ENCODE measurements at places on chromosomes 5 and 9. TPM values are rescaled to one million over a fixed set of nuclear protein-coding genes. Genes with fewer than 3 reads are reported as not detected.

DNA sequence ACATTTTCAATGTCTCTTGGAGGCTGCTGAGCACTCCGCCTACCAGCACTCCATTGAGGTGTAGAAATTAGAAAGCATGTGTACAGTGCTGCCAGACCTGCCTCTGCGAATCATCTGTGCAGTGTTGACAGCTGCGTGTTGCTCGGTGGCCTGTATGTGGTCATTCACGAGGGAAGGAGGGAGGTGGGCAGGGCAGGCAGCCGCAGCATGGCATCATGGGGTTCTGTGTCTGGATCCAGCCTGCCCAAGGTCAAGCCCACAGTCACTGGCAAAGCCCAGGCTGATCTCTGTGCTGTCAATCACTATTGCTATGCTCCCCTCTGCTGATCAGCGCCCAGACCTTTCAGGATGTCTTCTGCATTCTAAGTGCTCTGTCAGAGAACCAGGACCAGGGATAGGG lies 8.0 kb upstream of the PDZD2 start:
- DNase-seq = no peak

DNA sequence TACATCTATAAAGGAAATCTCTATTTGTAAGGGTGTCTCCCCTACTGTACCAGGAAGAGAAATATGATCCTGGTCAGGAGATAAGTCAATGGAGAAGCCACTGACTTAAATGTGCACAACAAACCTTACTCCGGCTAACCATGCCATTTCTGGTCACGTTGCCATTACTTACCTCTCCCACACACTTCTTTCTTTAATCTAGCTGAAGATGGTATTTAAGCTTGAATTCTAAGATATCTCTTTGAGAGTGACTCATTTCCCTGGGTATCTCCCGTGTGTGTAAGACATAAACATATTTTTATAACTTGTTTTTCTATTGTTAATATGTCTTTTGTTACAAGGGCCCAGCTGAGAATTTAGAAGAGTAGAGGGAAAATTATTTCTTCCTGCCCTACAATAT lies 296.6 kb downstream of the SEMA5A start:
- DNase-seq = peak; percentile 28

DNA sequence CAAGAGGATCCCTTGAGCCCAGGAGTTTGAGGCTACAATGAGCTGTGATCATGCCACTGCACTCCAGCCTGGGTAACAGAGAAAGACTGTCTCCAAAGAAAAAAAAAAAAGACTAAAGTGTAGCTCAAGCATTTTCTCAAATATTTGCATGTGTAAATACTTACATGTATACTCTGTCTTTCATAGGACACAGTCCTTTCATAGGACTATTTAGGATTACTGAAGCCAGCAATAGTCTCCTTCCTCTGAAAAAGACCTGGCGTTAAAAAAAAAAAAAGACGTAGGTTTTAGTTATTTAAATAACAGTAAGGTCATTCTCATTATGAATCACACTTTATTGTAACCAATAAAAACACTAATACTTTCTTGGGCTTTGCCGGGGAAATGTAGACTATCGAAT lies 29.9 kb downstream of the HSDL2 start:
- DNase-seq = no peak

DNA sequence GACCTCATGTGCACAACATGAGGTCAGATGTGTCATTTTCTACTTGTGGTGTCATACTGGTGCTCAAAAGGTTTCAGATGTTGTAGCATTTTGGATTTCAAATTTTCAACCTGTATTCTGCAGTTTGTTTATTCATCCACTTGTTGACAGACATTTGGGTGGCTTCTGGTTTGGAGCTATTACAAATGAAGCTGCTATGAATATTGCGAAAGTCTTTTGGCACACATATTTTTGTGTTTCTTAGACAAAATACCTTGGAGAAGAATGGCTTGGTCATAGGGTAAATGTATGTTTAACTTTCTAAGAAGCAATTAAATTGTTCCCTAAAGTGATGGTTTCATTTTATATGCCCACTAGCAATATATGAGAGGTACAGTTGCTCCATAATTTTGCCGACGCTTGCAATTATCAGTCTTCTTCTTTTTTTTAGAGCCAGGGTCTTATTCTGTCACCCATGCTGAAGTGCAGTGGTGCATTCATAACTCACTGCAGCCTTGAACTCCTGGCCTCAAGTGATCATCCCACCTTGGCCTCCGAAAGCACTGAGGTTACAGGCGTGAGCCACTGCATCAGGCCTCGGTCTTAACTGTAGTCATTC lies 70.7 kb upstream of the TRPC7 start:
- no peak for DNase-seq

The MTX3 gene
- total RNA-seq = 13.6 TPM

- peak; percentile 66 for DNase-seq
Measured at GRCh38 chr5:177478711-177479646, 5.5 kb upstream of the DBN1 start.

The OSMR gene
- 38.9 TPM for total RNA-seq

DNA sequence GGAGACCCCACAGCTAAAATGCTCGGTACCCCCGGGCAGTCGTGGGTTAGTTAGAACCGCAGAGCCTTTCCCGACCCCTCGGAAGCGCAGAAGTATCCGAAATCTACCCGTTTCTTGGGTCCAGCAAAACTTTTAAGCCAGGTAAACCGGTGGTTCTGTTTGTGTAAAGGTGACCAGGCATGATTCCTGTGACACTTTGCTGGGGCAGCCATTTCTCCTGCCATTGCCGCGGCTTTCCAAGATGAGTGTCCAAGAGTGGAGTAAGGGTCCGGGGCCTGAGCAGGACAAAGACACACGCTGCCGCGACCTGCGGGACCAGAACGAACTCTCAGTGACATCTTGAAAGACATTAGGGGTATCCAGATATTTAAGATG lies 655 bp downstream of the MARVELD2 start:
- no peak for DNase-seq
